Psoas muscle (tissue), 8 donors: ENCODE measurements at places on chromosomes 5 and 9.

GRCh38 chr9:4237748-4238511 is 61.9 kb downstream of the GLIS3 start:
- DNase-seq, result no peak

- DNase-seq, result peak; percentile 24
Observed at GRCh38 chr5:79936002-79936645, 54.9 kb downstream of the MTX3 start.

DNA sequence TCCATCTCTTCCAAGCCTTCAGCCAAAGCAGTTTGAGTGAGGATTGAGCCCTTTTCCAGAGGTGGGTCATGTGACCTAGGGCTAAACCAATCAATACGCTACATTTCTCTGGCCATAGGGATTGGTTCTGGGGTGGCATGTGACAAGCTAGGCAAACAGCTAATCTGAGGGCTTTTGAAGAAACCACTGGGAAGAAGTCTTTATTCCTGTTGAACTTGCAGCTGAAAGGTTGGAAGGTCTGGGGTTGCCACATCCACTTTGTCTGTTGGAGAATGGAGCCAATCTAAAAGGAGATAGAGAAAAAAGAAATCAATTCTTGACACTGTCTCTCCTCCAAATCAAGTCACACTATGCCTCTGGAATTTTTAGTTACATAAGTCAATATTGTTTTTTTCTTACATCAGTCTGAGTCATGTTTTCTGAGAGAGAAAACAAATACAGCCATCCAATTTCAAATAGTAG is 637.8 kb upstream of the WWC1 start:
- DNase-seq, result no peak

DNA sequence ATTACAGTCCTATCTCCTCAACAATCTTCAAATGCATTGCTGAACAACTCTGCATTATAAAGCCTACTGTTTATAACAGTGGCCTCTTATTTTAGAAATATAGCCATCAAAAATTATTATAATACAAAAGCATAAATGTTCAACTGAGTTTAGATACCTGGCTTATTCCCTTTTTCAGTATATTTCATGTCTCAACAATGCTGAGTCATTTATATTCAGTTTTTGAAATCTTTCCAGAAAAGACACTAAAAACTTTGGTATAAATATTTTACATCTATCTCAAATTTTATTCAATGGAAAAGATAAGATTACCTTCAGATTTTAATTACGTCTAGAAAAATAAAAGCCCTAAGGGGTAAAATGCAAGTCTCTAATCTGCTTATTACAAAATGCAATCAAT is 37.9 kb downstream of the LURAP1L start:
- no peak for DNase-seq

- DNase-seq, result no peak
Observed at GRCh38 chr5:19258686-19259085, 729.3 kb downstream of the CDH18 start.

GRCh38 chr5:62558941-62559340 is 19.7 kb upstream of the LRRC70 start:
- DNase-seq, result no peak
